ENCODE measurements at places on chromosomes 4 and X.

DNA sequence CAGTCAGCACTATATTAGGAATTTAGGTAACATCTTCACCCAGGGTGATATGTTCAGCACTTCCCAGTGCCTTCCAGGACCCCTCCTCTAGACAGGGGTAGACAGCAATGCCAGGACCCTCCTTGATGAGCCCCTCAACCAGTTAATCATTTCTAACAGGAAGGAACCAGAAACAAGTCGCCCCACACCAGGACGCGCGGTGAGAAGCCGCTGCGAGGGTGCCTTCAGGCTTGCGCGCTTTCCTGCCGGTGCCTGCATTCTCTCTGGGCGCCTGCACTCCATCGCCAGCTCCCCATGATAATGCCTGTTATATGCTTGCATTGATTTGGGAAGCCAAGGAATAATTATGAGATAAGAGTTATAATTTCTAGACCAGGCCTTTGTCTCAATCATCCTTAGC lies 116.0 kb downstream of the ENPP6 start:
- DNase-seq: no peak

GRCh38 chrX:123173833-123174232 lies 10.2 kb upstream of the GRIA3 start:
- DNase-seq: no peak

DNA sequence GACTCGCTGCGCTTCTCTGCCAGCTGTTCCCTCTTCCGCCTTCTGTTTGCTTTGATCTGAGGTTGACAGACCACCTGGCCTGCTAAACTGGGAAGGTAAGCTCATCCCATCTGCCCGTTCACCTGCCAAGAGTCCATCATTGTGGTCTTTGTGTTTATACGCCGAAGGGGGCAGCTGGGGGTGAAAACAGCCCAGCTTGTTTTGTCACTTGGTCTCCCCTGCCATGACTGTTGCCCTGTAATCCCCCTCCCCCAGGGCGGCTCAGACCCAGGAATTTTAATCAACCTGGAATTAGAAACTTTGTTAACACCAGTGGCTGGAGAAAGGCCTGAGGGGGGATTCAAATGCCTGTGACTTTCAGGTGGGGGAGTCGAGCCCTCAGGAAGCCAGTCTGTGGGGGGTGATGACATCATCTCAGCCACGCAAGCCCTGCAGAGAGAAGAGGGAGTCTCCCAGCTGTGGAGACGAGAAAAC lies 333.3 kb downstream of the BCOR start:
- DNase-seq: no peak

DNA sequence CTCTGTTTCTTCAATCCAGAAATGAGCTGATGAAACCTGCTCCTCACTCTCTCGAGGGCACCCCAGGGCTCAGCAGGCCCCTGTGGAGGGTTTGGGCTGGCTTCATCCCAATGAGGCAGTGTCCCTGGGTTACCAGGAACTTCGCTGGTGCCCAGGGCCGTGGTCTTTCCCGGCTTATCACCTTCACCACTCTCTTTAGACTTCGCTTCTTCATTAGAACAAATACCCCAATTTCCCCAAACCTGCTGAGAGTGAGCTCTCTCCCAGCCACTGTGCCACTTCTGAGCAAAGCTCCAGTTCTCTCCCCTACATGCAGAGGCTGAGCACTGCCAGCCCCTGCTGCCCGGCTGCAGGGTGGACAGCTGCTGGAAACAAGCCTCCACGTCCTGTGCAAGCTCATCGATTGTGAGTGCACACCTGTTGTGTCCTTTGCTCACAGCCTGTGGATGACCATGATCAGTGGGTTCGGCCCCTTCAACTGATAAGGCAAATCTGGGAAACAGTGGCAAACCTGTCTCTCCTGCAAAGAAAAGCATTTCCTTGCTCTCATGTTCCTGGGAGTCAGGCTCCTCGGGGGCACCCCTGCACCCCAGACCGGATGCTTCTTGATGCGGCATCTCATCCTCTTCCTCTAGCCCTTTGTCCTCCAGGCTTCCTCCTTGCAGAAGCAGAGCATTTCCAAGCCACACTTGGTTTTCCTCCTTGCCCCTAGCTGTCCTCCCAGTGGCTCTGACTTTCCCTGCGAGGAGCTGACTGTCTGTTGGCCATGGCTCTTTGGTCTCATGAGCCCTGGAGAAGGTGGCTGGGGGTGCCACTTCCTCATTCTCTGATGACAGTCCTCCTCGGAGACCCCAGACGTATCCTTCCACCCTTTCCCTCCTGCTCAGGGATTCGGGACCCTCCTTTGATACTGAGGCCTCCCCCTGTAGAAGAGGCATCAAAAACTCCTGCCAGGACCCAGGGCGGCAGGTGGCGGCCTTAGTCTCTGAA lies 28.7 kb downstream of the C4orf50 start:
- no peak for DNase-seq

DNA sequence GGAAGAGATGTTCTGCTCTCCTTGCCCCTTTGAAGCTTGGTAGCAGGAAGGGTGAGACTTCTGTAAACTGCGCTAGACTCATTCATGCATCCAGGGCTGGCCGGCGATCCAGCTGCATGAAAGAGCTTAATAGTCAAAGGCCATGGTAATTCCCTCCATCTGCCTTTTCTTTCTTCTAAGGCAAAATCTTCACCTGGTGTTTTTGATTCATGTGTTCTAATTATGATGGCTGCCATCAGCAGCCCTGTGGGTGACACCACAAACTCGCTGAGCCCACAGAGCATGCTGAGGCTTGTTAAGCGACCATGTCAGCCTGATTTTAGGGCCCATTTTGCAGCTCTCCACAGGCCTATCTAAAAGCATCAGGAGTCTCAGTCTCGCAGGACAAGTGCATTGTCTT lies 450.1 kb upstream of the TENM3 start:
- no peak for DNase-seq

- no peak for DNase-seq
Observed at GRCh38 chrX:85994228-85994627, 53.1 kb downstream of the CHM start.
